NCI-H748 treated with DMSO at 0.1 percent for 48 hours (cell line): ENCODE measurements at places on chromosomes 5 and 9.

DNA sequence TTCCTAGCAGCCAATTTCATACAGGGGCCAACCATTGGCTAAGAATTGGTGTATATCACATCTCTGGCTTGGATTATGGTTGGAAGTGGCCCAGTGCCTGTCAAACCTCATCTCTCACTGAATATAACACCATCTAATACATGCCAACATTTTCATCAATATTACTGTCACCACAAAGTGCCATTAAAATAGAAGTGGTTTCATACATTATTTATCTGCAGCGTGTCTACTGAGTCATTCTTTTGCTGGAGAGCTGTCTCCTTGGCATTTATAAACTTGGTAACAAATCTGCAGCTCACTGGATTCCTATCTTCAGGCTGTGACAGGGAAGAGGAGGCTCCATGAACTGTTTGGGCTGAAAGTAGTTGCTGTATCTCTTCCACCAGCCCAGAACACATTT is 70.9 kb downstream of the PTTG1 start:
- DNase-seq = no peak

DNA sequence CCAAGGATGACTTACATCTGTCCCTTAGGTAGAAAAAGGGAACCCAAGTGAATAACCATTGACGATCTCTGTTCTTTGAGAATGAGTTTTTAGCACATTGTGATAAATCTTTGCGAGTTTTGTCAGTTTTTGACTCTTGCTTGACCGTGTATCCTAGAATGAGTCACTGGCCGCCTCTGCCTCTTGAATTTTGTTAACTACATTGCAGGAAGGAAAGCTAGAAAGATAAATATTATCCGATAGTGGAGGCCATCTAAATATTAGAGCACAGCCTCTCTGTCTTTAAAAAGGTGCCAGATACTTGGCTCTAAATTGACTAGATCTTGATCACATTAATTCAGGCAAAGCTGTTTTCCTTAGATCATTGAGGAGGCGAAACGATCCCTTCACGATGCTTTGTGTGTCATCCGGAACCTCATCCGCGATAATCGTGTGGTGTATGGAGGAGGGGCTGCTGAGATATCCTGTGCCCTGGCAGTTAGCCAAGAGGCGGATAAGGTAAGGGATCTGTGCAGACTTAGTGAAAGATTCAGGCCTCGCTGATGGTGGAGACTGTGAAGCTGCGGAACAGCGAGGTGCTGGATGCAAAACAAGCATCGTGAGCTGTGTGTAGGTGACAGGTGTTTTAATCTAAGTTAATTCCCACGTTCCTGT is 12.2 kb downstream of the CCT5 start:
- DNase-seq = no peak

DNA sequence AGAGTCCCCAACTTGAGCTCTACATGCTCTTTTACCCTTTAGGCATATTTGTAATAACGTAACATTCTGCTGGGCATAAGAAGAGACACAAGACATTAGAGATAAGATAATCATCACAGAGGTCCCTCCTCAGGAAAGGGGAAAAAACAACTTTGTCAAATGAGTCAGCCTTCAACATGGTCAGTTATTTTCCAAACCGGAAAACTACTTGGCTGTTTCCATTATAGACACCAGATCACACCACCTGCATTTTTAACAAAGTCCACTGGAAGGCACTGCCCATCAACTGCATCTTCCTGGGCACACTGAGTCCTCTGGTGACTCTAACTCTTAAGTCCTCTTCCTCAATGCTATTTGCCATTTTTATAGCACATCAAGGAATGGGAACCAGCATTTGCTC is 221.8 kb downstream of the FAM114A2 start:
- DNase-seq = no peak

DNA sequence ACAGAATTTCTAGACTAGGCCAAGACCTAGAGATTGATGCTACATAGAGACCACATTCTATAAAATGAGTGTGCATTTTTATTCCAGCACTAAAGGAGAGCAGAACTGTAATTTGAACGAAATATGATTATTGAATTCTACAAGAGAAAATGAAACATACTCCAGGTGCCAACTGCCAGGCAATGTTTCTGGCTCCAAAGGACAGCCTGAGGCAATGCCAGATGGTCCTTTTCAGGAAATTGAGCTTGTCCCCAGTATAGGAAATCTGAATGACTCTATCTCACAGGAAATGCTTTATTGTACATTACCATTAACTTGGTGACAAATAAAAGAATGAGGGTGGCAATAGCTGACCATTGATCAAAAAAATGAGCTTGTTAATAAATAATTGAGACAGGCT is 28.8 kb upstream of the RASGRF2 start:
- no peak for DNase-seq

GRCh38 chr9:31412081-31412480 is 972.4 kb upstream of the ACO1 start:
- DNase-seq = no peak

DNA sequence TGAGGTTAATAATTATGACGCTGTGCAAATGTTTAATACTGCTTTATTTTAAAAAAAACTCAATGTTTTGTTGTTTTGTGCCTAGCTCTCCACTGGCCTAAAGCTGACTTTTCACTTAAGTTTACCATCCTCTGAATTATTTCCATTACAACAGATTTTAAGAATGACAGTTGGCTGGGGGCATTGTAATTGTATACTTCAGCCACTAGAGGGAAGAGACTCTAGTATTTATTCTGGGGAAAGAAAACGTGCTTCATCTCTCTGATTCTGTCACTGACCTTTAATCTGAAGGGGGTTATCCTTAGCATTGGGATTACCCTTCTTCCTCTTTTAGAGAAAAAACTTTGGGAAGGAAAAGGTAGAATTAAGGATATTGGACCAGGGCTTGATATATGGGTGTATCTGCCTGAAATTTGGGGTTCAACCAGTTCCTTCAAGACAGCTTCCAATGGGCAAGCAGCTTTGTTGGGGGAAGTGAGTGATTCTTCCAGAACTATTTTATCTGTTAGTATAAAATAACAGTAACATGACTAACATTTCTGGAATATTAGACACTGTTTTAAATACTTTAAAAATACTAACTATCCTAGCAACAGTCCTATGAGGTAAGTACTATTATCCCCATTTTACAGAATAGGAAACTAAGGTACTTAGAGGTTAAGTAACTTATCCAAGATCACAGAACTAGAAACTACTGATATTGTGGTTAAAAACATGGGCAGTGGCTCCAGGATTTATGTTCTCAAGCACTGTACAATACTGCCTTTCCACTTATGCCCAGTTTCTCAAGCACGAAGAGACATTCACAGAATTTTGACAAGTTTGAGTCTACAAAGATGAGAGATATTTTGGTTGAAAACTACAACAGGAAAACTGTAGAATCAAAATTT is 208.4 kb downstream of the CD180 start:
- peak; percentile 36 for DNase-seq

DNA sequence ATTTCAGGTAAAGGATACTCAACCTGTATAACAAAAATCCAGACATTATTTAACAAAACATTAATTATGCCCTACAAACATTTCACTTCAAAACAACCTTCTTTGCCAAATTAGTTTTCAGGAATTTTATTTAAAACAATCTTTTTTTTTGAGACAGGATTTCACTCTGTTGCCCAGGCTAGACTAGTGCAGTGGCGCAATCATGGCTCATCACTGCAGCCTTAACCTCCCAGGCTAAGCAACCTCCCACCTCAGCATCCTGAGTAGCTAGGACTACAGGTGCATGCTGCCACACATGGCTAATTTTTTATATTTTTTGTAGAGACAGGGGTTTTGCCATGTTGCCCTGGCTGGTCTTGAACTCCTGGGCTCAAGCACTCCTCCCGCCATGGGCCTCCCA is 3.9 kb downstream of the FNIP1 start:
- no peak for DNase-seq

- no peak for DNase-seq
Measured at GRCh38 chr5:116411101-116411571, 163.5 kb downstream of the SEMA6A start.

GRCh38 chr5:119343766-119344165 is 12.1 kb upstream of the TNFAIP8 start:
- DNase-seq = no peak

DNA sequence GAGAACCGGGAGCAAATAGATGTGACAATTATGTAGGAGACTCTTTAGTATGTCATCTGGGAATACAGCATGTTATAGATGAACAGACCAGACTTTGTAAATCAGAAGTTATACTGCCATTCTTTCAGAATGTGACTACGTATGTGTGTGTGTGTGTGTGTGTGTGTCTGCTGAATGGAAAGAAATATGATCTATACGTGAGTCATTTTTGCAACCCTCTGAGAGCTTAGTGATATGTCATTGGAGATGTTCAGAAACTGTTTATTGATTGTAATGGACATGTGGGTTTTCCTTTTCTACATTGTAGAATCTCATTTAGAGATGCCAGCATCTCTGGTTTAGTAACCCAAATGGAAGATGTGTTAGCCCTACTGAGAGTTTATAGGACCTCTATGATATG is 731.5 kb downstream of the TLE1 start:
- no peak for DNase-seq

DNA sequence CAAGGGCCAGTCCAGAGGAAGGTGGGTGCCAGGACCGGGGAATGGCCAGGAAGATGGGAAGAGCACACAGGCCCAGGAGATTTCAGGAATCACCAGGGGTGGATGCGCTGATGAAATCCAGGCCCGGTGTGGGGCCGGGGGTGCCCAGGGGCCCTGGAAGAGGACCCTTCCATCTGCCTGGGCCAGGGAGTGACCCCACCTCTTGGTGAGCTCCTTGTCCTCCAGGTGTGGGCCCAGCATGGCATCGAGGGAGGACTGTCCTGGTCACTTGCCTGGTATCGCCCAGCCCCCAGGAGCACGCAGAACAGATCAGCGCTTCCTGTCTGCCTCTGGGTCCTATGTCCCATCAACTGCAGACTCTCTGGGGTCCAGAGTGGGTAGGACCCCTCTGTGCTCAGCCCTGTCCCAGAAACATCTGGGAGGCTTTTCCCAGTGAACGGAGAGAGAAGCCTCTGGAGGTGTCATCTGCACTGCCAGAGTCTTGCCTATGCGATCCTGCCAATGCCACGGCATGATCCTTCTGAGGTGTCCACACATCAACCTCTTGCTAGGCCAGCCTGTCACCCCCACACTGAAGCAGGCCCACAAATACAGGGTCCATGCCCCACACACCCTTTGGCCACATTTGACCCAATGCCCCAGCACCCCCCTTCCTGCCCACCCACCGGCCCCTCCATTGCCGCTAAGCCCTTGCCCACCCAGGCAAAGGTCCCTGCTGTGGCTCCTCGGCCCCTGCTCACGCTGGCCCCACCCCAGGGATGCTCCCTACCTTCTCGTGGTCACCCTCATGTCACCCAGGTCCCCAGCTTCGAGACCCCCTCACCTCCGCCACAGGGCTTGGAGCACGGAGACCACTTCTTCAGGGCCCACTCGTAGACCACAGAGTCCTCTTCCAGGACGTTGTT is 67.2 kb downstream of the ZNF354C start:
- DNase-seq = no peak

DNA sequence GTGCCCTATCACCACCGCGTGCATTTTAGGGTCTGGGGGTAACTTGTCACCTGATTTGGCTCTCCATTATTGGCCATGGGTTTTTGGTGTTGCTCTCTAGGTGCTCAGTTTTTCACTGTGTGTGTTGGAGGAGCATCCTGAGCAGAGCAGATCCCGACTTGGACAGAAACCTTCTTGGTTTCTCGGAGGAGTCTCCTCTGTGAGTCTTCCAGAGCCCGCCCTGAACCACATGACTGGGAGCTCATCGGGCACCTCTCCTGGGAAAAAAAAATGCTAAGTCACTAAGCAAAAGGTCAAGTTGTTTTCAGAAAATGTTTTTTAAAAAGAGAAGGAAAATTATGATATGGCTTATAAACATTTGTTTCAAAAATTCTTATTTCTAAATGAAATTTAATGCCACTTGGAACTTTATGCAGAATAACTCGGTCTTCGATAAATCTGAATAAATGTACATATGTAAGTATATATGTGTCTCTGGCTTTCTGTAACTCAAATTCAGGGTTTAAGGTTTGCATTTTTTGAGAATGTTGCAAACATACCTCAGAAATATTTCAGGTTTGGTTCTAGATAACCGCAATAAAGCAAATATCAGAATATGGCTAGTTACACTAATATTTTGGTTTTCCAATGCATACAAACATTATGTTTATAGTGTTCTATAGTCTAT is 255.2 kb downstream of the AUH start:
- no peak for DNase-seq

GRCh38 chr5:148452499-148453193 is 68.9 kb downstream of the FBXO38 start:
- no peak for DNase-seq

GRCh38 chr9:131272212-131272611 is 4.1 kb downstream of the FAM78A start:
- DNase-seq = no peak

DNA sequence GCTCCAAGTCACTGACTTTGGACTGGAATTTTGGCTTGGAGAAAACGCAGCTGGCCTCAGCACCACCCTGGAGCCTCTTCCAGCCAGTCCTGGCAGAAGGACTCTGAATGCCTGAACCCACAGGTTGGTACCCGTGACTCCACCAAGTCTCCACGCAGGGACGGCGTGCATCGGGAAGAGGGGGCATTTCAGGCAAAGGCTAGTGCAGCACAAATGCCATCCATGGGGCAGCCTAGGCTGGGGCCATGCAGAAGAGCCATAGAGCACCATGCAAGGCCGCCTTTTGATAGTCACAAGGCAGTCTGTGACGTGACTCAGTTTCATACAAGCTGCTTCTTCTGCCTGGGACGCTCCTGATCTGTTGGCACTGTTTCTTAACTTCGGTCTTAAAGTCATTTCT is 28.0 kb downstream of the GDNF start:
- no peak for DNase-seq

GRCh38 chr9:6655036-6655435 is 9.5 kb upstream of the GLDC start:
- DNase-seq = no peak

DNA sequence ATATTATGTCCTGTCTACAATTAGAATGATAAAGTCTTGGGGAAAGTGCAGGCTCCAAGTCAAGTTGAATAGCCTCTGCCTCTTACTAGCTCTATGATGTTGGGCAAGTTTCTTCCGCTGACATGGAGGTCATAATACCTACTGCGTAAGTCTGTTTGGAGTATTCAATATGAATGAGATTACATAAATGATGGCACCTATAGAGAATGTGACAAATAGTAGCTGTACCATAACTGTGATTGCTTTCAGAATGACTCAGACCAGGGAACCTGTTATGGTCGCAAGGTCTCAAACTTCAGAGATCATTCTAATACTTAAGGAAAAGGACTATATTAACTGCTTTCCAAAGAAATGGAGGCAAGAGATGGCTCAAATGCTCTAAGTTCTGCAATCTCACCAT is 94.0 kb upstream of the ABCA1 start:
- DNase-seq = no peak

GRCh38 chr5:72844218-72844603 is 27.8 kb downstream of the TNPO1 start:
- DNase-seq = no peak

- DNase-seq = no peak
Measured at GRCh38 chr5:90528601-90529193, 687 bp downstream of the LYSMD3 start.
